Fibroblast of skin of right biceps (primary cell): ENCODE measurements at places on chromosomes 1 and 21.

DNA sequence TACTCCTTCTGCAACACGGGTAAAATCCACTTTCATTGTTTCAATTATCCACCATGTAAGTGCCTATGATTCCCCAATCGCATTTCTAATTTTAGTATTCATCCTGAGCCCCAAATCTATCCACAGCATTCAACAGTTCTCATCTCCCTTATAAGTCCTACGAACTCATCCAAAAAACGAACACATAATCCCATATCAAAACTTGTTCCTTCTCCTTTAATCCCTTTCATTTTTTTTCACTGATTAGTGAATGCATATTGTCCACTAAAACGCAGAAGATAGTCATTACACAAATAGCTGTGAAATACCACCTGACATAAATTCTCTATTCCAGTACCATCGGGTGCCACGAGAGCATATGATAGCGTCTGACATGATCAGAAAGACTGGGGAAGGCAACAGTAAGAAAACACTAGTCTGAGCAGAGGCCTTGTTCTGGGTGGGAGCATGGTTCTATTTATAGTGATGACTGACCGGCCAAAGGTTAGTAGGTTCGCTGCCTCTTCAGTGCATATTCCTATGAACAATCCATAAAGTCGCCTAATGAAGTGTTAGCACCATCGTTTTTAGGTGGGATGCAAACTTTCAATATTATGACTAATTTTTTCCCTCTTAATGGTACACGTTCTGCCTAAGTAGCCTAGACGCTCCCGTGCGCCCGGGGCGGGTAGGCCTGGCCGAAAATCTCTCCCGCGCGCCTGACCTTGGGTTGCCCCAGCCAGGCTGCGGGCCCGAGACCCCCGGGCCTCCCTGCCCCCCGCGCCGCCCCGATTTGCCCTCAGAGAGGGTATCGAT, 648 bp downstream of the ATP5PF start:
- DNase-seq, result peak; percentile 15

DNA sequence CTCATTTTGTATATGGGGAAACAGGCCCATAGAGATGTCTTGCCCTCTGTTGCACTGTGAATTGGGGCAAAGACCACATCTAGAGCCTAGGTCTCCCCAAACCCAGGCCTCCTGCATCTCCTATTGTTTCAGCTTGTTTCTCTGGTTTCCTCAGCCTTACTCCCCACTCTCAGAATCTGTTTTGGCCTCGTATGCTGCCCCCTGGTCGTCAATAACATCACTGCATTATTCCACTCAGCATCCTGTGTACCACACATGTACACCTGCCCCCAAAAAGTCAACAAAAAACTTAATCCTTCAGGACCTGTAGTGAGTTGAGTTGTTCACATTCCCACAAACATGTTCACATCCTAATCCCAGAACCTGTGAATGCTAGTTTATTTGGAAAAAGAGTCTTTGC, 184.8 kb downstream of the BRINP2 start:
- peak; percentile 29 for DNase-seq

DNA sequence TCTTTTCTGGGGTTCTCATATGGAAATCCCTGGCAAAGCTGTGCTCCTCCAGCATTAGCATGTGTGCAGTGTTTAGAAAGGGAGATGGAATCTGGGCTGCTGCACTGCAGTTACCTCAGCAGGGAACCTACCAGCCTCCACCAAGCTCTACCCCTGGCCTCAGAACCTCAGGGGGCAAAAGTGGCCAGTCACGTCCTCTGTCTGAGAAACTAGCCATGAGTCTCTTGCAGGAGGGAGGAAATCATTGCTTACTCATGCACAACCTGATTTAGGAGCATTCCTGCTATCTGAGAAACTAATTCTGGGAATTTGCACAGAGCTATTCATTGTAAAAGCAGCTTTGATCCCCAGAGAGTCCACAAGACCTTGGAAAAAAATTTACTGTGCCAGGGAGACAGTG, 80.6 kb upstream of the IPO9 start:
- DNase-seq, result peak; percentile 97

GRCh38 chr1:186806477-186806876, 22.3 kb upstream of the PLA2G4A start:
- peak; percentile 53 for DNase-seq

DNA sequence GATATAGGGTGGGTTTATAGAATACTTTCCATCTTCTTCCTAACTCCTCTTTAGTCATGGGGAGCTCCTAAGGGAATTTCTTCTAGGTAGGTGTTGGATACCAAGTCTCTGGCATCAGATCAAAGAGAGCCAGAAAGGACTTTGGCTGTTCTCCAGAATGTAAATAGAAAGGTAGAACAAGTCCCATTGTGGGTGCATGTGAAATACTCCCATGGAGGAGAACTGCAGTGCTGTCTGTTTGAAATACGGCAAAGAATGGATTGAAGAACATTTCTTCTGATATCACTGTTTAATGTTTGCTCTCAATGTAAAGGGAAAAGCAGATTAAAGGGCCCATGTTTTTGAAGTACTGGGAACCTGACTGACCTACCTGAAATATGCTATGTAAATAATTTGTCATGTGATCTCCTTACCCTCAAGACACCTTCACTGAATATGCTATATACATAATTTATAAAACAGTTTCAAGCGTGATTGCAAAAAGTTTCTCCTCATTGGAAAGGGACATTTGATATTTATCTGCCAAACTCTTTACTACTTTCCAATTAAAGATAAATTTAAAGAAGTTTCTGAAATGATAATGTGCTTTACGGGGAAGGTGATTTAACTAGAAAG, 65.9 kb downstream of the LAMC1 start:
- no peak for DNase-seq

DNA sequence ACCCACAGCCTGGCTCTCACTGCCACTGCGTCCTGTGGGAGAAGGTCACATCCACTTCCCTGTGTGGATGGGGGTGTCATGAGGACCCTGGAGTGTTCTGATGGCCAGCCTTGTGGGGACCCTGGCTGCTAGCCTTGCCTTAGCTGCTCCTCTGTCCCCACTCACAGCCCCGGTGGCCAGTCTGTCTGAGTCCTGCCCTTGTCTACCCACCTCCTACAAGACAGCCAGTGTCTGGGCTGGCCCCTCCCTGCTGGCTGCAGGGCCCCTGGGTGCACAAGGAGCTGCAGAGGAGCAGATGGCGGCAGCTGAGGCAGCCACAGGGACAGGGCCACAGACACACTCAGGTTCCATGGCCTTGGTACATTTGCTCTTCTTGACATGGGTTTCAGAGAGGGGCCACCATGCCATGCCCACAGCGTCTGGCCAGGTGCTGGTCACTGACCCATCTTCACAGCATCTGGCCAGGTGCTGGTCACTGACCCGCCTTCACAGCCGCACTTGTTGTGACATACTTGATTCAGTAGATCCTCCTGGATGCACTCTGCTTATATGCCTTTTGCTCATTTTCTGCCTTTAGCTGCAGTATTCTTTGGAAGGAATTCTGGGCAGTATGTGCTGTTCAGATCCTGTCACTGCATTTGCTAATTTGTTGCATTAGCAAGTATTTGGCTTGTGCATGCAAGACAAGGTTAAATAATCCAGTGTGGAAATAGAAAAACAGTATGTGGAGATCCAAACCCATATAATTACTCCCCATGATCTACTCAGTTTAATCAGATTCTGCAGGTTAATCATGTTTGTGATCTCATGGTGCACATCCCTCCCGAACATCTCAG, 157.8 kb downstream of the PCBP3 start:
- no peak for DNase-seq

- DNase-seq, result peak; percentile 63
These were observed 7.2 kb downstream of the FPGT start for GRCh38 chr1:74205266-74205665.

GRCh38 chr1:228140724-228141225, 696 bp downstream of the GUK1 start:
- no peak for DNase-seq

DNA sequence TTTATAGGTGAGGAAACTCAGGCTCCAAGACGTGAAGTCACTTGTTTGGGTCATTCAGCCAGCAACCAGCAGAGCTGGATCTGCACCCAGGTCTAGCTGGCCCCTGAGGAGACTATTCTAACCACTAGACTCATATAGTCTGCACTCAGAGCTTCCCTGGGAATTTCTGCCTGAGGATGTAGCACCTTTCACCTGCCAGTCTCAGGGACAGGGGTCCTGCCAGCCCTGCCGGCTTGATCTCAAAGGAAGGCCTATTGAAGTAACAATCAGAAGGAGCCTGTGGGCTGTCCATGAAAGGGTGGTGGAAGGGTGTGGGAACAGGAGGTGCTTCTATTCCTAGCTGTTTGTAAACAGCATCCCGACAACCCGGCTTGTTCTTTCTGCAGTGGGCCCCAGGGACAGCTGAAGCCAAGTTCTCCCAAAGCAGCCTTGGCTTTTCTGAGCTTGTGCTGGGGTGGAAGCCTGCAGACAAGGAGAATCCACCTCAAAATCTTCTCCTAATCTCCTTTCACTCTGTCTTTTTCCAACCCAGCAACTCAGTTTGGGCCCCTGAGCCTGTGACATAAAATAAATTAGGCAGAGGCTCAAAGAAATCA, 7.8 kb downstream of the LMOD1 start:
- no peak for DNase-seq

GRCh38 chr1:109846162-109846561, 64.5 kb upstream of the CSF1 start:
- DNase-seq, result no peak

- no peak for DNase-seq
These were observed 38.2 kb downstream of the TMEM51 start for GRCh38 chr1:15191770-15192169.

DNA sequence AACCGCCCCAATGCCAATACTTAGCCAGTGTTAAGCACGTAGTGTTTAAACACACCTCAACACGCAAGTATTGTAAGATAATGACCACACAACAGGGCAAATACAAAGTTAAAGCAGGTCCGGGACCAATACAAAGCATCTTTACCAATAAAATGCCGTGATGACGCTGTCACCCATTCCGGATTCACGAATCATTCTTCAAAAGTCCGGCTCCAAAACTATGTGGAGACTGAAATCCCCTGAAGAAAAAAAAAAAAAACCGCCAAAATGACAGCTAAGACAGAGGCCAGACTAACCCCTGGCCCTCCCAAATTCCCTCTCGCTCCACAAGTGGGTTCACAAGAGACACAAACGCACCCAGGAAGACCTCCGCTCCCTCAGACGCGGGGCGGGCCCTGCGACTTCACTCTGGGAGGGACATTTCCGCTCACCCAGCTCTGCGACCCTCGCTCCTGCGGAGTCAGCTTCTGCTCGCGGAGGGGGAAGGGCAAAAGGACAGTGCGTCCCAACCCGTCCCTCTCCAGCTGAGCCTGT, 625 bp upstream of the DARS2 start:
- no peak for DNase-seq

GRCh38 chr1:211968200-211968834, 67.0 kb downstream of the INTS7 start:
- no peak for DNase-seq

- no peak for DNase-seq
These were observed 13.8 kb upstream of the SIM2 start for GRCh38 chr21:36684957-36685714.

- DNase-seq, result no peak
These were observed 24.5 kb upstream of the PPP2R5A start for GRCh38 chr1:212260557-212261355.

DNA sequence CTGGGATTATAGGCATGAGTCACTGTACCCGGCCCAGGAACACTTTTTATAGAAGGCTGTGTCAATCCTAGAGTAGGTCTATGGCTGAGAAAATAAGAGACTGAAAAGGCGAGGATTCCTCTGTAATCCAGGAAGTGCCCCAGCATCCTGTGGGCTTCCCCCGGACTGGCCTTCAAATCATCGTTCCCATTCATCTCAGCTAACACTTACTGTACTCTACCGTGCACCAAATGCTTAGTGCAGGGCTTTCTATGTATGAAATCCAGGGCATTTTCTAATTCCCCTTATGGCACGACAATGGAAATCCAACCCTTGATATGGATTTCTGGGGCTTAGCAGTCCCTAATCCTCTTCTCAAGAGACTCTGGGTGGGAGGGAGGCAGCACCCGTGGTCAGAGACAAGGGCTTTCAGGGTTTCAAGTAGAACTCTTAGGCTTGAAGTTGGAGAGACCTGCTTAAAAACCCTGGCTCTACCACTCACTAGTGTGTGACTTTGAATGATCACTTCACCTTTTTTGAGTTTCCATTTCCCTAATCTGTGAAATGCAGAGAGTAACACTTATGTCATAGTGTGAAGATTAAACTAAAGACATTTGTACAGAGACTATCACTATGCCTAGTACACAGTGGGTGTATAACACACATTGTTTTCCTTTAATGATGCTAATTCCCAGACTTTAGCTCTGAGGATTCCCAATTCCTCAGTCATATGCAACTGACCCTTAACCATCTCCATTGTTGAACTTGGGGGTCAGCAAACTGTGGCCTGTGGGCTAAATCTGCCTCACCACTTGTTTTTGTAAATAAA, 20.3 kb downstream of the MECR start:
- no peak for DNase-seq

- DNase-seq, result no peak
These were observed 290.2 kb downstream of the SPATA17 start for GRCh38 chr1:217921126-217921904.

GRCh38 chr21:37921091-37921490, 4.8 kb upstream of the KCNJ6 start:
- DNase-seq, result peak; percentile 36

DNA sequence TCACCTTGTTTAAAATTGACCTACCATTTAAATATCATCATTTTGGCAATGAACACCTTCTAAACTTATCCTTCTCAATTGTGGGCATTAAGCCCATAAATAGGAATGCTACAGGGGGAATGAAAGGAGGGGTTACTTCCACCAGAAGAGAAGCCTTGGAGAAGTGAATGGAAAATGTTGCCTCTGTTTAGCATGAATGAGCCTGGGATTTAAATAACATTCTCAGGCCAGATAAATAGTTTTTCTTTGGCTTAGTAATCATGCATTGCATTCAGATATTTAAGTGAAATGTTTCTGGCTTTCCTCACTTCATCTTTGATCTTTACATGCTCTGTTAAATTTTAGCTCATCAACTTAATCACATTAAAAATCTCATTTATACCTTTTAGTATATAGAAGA, 284.3 kb upstream of the FMN2 start:
- DNase-seq, result no peak

- no peak for DNase-seq
These were observed 7.7 kb downstream of the CACNA1E start for GRCh38 chr1:181490740-181491712.

DNA sequence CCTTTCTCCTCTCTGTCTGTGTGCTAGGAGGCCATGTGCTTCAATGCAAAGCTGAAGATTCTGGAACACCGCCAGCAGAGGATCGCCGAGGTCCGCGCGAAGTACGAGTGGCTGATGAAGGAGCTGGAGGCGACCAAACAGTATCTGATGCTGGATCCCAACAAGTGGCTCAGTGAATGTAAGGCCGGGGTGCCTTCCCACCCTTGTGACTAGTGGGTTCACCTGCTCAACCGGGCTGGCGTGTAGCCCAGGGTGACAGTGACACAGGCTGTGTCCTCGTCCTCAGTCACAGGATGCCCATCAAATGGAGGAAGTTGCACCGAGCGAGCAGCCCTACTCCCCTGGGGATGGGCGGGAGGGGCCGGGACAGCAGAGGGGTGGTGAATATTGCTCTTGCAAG, 544.1 kb downstream of the KIF26B start:
- DNase-seq, result no peak

- DNase-seq, result peak; percentile 71
These were observed 14.0 kb downstream of the ATP5PO start for GRCh38 chr21:33901412-33902288.
